ENCODE measurements at places on chromosomes 4 and X. TPM values are rescaled to one million over a fixed set of nuclear protein-coding genes. Genes with fewer than 3 reads are reported as not detected.

DNA sequence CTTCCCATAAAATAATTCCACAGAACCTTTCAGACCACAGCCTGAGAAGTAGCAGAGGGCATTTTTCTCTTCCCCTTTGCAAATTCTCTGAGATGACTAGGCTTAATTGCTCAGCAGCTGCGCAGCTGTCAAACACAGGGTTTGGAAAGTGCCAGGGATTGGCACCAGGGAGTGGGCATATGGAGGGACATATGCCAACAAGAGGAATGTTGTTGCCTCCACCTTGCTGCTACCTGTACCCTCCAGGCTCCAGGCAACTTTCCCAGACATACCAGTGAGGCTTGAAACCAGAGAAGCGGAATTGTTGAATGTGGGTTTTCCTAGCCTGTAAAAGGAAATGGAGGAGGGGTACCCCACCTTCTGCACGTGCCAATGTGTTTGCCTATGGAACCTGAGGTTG is 256.2 kb upstream of the GPR101 start:
- DNase-seq: no peak

DNA sequence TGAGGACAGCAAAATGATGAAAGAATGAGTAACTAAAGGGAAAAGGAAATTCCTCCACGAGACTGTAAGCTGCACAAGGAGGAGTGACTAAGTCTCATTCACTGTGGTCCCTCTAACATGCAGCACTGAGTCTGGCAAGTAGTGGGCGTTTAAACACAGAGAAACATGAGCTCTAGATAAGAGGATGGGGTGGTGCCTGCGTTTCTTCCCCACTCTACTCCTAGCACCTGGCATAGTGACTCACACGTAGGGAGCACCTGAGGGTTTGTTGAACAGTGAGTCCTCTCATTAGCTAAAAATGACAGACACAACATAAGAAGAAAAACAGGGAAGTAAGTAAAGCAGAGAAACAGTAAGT is 105.8 kb upstream of the CBR4 start:
- no peak for DNase-seq

GRCh38 chr4:163148466-163149336 is 18.0 kb downstream of the NAF1 start:
- DNase-seq: no peak

GRCh38 chr4:109465069-109465468 is 31.5 kb downstream of the SEC24B start:
- no peak for DNase-seq

GRCh38 chrX:3479026-3479425 is 132.6 kb upstream of the MXRA5 start:
- no peak for DNase-seq

DNA sequence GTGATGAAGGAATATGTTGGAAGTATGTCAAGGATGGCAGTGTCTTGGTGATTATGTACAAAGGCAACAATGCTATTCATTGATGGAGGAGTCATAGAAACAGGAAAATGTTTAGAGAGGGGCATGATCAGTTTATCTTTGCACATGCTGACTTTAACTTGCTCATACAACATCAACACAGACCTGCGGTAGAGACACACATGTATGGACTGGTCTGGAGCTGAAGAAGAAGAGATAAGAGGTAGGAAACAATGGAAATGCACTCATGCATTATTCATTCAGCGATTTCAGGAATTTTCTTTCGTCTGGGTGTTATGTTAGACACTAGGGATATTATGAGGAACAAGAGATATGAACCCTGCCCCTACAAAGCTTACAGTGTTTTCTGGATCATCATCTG is 1252.3 kb upstream of the TENM3 start:
- no peak for DNase-seq

- no peak for DNase-seq
Observed at GRCh38 chrX:80316526-80316925, 103.7 kb upstream of the TENT5D start.

- DNase-seq: no peak
Observed at GRCh38 chr4:3739577-3739976, 26.6 kb upstream of the ADRA2C start.

DNA sequence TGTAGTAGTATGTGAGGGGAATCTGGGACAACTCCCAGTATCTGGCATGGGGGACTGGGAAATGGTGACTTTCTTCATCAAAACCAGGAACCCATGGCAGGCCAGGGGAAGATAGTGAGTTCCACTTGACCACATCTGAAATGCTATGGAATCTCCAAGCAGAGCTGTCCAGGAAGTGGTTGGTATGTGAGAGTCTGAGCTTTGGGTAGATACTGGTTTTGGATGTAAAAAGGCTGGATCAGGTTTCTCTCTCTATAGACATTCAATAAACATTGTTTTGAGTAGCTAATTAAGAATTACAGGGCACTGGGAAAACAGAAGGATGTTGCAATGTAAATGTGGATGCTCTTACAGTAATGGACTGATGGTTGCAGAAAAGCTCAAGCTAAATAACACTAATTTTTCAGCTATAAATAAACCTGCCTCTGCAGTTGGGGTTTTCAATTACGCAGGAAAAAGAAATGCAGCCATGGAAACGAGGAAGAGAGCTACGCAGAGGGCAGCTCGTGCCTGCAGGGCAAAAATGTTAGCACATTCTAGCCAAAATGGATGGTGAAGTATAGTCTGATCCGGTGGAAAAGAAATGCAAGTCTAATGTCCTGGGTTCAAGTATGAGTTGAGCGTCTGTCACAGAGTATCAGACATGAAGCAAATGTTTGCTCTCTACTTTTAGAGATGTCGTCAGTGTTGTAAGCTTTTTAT is 13.4 kb upstream of the CHRNA9 start:
- DNase-seq: no peak

DNA sequence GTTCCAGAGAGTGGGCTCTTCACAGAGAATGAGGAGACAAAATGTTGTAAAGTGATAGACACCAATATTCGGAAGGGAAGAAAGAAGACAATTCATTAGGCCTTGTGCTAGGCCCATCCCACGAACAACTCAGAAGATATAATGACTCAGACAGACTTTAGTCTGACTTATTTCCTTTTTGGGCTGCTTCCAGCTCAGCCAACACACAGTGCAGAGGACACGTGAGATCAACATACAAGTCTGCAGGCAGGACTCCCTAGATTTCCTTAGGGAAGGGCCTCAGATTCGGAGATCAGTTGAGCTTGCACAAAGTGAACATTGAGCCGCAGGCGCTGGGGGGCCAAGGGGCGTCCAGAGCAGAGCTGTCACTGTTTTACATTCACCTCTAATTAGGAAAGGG is 290.7 kb upstream of the TENM3 start:
- DNase-seq: peak; percentile 37

GRCh38 chr4:6504900-6505496 is 32.6 kb upstream of the PPP2R2C start:
- DNase-seq: no peak

- DNase-seq: no peak
Observed at GRCh38 chr4:17065821-17066220, 167.4 kb upstream of the LDB2 start.

- DNase-seq: peak; percentile 51
Observed at GRCh38 chr4:8537041-8537461, 43.1 kb upstream of the GPR78 start.

DNA sequence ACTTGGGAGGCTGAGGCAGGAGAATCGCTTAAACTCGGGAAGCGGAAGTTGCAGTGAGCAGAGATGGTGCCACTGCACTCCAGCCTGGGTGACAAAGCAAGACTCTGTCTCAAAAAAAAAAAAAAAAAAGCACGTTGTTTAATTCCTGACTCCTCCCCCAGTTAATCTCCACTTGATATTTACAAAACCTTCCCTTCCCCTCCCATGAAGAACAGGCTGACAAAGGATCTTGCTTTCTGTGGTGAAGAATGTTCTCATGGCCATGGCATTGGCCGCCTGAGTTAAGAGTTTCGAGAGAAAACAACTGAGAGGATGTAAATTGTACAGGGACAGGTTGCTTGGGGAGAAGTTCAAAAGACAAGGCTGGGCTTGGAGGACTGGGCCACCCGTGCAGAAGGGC is 168.2 kb upstream of the BCOR start:
- no peak for DNase-seq

- no peak for DNase-seq
Observed at GRCh38 chr4:152281211-152281610, 254.7 kb downstream of the FBXW7 start.

- DNase-seq: no peak
Observed at GRCh38 chr4:114267976-114268375, 288.5 kb upstream of the ARSJ start.

DNA sequence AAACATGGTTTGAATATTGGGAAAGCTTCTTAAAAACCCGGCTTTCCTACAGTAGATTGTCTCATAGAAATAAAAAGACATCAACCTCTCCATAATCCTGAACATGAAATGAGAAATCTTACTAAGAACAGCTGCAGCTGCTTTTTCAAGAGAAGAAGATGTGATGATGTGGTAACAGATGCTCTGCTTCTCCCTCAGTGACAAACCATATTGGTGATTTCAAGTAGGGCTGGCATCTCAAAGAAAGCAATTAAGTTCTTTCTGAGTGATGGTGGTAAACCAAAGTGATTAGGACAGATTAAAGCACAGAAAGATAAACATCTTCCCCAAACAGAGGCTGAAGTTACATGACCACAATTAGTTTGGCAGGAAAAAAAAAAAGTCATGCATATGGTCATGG is 1477.7 kb downstream of the RAPGEF2 start:
- no peak for DNase-seq

- no peak for DNase-seq
Observed at GRCh38 chrX:5632061-5632614, 596.5 kb downstream of the NLGN4X start.

DNA sequence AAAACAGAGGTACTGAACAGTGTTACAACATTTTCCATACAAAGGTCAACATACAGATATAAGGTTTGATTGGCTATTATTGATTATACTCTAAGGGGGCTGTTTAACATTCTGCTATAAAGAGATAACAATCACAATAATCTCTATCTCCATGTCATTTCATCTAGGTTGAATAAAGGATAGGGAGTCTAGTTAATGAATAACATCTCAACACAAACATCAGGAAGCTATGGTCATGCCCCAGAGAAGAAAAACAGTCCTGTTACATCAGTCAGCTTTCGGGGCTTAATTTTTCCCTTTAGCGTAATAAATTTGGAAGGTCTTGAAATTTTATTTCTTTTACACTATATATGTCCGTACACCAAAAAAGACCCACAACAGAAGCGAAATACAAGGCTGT is 41.5 kb upstream of the DCAF8L2 start:
- DNase-seq: no peak

DNA sequence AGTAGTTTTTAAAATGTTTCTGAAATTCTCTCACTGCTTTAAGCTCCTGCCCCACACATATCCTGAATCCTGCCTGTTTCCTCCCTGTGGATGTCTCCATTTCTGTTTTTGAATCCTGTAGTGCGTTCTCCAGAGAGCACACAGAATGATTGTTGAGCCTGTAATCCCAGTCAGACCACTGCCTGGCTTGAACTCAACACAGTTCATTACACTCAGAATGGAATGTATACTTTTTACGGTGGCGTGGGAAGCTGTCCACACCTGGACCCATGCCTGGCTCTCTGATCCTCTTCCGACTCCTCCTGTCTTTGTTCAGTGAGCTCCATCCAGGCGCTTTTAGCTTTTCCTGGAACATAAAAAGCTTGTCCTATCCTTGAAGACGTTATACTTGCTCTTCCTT is 1217.0 kb upstream of the PRKX start:
- no peak for DNase-seq

DNA sequence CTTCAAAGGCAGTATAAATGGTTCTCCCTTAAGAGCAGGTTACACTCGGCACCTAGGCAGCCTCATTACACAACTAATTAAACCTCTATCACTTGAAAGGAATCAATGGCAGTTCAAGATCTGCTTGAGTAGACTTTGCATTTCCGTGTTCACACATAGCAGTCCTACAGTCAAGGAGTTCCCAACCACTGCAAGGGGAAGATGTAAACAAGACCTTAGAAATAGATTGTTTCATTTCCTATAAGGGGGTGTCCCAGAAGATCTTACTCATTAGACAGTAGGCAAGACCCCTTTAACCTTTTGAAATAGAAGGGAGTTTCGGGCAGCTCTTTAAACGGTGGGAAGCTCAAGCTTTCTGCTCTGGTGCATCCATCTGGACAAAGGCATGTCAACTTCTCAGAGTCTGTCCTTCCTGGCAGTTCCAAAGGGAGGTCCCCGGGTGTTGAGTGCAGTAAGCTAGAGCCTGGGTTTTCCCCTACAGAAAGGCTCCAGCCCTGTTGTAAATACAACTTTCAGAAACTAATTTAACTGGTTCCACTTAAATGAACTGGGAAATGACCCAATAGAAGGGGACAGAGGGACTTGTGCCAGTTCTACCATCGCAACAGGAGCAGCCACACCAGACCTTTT is 150.8 kb downstream of the RBMX2 start:
- DNase-seq: no peak

Gene PARM1
- 91.8 TPM for total RNA-seq

Gene C4orf36
- total RNA-seq: 0.44 TPM

Gene HELT
- total RNA-seq: not detected

Gene OCRL
- total RNA-seq: 12.7 TPM

Gene GRID2
- total RNA-seq: 1.1 TPM

Gene TLR6
- 3.2 TPM for total RNA-seq

Gene ZNF157
- not detected for total RNA-seq

Gene MAGEA11
- total RNA-seq: not detected

Gene GSX2
- total RNA-seq: not detected

Gene EOLA2
- total RNA-seq: 25.3 TPM
